ENCODE measurements at places on chromosomes 5 and 9.

- no peak for DNase-seq
Observed at GRCh38 chr9:8329561-8330283, 530.1 kb upstream of the DMAC1 start.

GRCh38 chr5:93407454-93407853 lies 173.6 kb downstream of the NR2F1-AS1 start:
- no peak for DNase-seq

DNA sequence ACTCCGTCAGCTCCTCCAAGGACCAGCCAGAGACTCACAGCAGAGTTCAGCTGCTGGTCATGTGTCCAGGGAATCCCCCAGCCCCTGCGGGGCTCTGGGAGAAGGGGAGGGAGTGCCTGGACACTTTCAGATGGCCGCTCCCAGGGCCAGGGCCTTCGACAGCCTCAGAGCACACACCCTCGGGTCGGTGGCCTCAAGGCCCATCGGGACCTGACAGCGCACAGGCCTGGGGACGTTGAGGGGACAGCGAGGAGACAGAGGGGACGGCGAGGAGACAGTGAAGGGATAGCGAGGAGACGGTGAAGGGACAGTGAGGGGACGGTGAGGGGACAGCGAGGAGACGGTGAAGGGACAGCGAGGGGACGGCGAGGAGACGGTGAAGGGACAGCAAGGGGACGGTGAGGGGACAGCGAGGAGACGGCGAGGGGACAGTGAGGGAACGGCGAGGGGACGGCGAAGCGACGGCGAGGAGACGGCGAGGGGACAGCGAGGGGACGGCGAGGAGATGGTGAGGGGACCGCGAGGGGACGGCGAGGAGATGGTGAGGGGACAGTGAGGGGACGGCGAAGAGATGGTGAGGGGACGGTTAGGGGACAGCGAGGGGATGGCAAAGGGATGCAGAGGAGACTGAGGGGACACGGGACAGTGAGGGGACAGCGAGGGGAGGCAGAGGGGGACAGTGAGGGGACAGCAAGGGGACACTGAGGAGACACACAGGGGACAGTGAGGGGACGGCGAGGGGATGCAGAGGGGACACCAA lies 47.3 kb downstream of the SLC12A7 start:
- no peak for DNase-seq

DNA sequence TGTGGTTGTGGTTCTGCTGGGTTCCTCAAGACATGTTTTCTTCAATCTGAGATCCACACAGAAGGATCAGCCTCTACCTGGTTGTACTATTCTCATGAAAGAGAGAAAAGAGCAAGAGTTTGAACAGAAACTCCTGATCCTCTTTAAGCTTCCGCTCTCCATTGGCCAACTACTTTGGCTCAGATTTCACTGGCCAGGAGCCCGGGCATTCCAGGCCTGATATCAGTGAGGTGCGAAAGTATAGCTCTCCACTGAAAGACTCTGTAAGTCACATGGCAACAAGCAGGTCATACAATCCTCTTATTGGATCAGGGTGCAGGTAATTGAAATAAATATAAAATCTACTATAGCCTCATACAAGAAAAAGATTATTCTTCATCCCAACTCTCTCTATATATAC lies 920.5 kb downstream of the TLE4 start:
- DNase-seq: peak; percentile 57

GRCh38 chr9:90423661-90424193 lies 218.9 kb downstream of the DIRAS2 start:
- no peak for DNase-seq

DNA sequence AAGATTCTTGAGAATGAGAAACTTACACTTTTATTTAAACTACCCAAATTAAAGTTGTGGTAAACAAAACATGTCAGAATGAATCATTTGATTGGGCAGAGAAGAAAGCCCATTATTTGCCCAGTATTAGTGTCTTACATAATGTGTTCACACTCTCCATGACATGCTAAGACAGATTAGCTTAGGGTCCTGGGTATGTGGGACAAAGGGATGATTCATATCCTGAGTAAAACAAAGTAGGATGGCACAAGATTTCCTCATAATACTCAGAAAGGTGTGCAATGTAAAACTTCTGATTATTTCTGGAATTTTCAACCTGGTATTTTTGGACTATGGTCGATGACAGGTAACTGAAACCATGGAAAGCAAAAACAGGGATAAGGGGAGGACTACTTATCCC lies 183.9 kb upstream of the POU5F2 start:
- no peak for DNase-seq

GRCh38 chr9:131530546-131530919 lies 530 bp downstream of the UCK1 start:
- no peak for DNase-seq

DNA sequence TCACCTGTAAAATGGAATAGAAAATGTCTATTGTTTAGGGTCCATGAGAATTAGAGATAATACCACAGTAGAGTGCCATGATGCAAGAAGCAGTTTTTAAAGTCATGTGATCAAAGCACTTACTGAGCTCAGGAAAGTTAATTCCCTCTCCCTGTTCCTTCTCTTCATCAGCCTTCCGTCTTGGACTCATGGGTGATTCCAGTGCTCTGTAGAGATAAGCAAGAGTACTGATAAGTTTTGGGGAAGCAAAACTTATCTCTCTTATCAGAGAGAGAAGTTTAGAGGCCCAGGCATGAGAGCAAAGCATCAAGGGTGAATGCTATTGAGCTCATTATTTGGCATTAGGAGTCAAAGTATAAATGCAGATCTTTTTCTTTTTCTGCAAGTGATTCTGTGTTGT lies 410.1 kb downstream of the AGTPBP1 start:
- DNase-seq: no peak
